ENCODE measurements at places on chromosomes 3 and 15. TPM values are rescaled to one million over a fixed set of nuclear protein-coding genes. Genes with fewer than 3 reads are reported as not detected.

The AMIGO3 gene
- not detected for total RNA-seq

The WDR93 gene
- total RNA-seq, result 1.8 TPM

- DNase-seq, result no peak
Measured at GRCh38 chr15:48695827-48696573, 50.5 kb upstream of the FBN1 start.

GRCh38 chr3:189149203-189149602 is 22.6 kb upstream of the TPRG1 start:
- no peak for DNase-seq

The STRA6 gene
- 83.6 TPM for total RNA-seq

GRCh38 chr3:96213393-96213792 is 601.0 kb upstream of the EPHA6 start:
- DNase-seq, result no peak

The ADIPOQ gene
- not detected for total RNA-seq

The CCDC80 gene
- total RNA-seq, result 162 TPM

The MUC13 gene
- not detected for total RNA-seq

GRCh38 chr3:41600616-41601015 is 361.3 kb downstream of the ULK4 start:
- no peak for DNase-seq

DNA sequence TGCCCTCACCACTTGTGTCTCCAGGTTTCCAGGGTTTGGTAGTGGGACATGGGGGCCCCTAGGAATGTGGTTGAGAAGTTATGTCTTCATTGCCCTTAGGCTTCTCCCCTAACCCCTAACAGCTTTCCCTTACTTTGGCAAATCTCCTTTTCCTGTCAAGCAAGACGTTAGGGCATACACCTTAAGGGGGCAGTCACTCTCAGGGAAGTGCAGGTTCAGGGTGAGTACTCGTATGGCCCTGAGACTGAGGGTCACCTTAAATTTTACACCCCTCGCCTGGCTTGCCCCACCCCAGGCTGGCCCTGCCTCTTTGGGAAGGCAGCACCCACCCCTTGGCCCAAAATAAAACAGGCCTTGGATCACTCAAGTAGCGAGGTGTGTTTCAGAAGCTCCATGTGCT is 33.5 kb downstream of the POLR2M start:
- no peak for DNase-seq

The RTP1 gene
- total RNA-seq, result not detected

The FETUB gene
- total RNA-seq, result not detected

GRCh38 chr3:151009981-151010380 is 37.5 kb upstream of the CLRN1 start:
- no peak for DNase-seq

The ASB7 gene
- 19.0 TPM for total RNA-seq

DNA sequence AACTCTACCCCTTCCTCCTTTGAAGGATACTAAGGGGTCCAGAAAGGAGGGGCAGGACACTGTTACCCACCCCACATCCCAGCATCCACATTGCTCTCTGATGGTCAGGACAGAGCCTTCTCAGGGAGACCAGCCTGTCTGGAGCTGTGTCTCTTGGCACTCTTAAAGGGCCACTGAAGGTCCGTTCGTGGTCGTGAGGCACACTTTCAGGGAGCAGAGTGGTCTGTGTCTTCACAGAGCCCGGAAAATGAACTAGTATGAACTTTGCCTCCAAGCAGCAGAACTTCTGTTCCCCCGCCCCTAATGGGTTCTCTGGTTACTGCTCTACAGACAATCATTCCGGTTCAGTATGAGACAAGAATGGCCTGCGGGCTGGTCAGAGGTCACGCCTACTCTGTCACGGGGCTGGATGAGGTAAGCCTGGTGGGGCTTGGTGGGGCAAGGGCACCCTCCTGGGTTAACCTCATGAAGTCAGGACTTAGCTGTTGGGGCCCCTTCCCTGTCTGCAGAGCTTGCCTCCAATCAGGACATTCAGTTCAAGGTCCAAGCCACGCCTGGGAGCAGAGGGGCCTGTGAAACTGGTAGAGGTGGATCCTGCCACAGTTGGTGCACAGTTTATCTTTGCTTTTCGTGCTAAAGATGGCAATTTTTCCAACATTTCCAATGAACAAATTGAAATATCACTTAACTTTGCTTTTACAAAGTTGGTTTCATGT is 33.2 kb downstream of the CAPN3 start:
- peak; percentile 19 for DNase-seq
